ENCODE measurements at places on chromosomes 6 and 20.

DNA sequence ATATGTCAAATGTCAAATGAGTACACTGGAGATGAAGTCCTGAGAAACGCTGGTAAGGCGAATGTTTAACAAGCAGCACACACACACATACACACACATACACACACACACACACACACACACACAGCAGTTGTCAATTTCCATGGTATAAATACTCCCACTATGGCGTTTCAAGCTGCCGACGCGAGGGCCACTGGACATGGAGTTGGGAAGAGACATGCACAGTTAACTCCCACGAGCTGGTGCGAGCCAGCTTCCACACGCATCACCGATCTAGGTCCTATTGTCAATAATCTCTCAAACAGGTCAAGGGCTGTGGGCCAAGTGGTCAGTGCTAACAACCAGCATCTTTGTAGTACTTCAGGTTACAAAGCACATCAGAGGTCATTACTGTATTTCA is 58.9 kb downstream of the TRERF1 start:
- no peak for DNase-seq

- no peak for DNase-seq
Measured at GRCh38 chr20:11255455-11255854, 581.7 kb upstream of the JAG1 start.

DNA sequence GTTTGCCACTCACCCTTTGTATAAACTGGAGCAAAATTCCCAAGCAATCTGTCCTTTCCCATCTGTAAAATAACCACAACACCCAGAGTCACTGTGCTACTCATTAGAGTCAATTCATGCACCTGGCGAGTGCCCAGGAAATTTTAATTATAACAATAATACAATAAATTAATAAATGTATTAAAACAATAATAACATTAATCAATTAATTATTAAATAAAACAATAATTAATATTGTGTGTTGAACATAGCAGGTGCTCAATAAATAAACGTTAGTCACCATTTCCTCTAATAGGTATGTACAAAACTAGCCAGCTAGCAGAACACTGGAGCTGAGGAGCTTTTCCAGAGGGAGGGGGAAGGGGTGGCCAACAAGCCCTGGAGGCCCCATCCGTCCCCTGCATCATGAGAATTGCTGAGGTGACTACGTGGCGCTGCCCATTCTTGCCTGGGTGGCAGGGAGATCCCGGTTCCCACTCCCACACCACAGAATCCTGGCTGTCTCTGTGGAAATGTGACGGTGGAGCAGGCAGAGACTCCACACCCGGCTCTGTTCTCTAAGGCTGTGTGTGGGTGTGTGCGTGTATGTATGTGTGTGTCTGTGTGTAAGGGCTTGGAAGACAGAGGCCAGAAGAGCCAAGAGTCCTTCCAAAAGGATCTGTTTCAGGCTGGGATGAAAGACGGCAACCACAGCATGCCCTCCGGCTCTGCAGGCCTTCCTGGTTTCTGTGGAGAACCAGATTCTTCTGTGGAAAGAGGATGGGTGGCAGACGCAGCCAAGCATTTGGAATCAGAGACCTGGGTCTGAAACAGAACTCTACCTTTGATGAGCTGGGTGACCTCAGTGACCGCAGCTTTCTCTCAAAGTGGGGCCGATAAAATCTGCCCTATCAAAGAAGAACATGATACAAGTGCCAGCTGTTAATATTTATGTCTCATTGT is 18.8 kb upstream of the EZR start:
- no peak for DNase-seq

DNA sequence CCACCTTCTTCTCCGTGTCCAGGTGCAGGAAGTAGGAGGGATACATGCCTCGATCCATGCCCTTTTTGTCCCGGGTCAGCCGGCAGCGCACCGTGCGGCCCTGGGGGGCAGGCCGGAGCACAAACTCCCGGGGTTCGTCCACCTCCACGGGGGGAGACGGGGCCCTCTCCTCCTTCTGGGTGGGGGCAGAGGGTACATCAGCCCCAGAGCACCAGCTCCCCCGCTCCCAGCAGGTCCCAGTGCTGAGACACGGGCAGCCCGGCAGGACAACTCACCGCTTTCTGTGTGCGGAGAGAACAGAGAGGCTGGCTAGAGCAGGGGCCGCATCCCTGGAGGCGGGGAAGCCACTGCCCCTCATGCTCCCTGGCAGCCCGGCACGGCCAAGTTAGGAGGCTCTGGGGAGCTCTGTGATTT is 6.7 kb downstream of the TULP1 start:
- no peak for DNase-seq

- DNase-seq: no peak
Measured at GRCh38 chr20:35394271-35394670, 17.5 kb downstream of the UQCC1 start.

DNA sequence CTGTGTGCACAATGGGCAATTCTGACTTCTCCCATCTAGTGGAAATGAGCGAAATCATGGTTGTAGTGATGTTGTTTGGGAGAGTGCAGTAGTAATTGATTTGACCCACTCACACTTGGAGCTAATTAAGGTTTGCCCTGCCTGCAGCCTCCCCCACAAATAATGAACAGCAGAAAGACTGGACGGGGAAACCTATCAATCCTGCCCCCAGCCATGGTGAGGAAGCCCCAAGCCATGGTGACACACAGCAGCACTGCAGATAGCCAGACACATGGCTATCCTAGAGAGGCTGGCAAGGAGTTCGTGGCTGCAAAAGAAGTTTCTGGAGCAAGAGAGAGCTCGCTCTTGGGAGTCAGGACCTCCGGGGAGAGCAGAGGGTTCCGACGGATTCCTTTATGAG is 27.8 kb downstream of the SAYSD1 start:
- DNase-seq: no peak

DNA sequence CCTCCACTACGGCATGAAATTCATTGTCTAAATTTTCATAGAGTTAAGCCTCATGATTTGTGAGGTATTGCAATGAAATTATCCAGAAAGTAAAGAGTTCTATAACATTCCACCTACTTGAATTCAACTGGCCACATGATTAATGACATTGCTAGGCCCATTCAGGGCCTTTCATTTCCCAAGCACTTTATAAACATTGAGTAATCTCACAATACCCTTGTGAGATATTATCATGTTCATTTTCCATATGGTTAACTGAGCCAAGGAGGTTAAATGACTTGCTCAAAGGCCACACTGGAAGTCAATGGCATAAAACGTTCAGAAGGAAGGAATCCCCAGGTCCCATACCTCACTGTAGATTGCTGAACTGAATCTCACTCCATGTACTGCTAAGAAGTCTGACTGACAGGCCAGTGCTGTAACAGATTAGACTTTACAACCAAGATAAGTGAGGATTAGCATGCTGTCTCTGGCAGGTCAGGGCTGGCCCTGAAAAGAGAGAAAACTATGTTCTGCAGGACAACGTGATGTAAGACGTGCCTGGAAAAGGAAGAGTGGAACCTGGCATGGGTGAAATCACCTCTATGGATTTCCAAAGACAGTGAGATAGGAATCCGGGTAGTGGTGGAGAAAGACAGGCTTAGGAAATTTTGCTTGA is 75.9 kb upstream of the SPACA1 start:
- no peak for DNase-seq

DNA sequence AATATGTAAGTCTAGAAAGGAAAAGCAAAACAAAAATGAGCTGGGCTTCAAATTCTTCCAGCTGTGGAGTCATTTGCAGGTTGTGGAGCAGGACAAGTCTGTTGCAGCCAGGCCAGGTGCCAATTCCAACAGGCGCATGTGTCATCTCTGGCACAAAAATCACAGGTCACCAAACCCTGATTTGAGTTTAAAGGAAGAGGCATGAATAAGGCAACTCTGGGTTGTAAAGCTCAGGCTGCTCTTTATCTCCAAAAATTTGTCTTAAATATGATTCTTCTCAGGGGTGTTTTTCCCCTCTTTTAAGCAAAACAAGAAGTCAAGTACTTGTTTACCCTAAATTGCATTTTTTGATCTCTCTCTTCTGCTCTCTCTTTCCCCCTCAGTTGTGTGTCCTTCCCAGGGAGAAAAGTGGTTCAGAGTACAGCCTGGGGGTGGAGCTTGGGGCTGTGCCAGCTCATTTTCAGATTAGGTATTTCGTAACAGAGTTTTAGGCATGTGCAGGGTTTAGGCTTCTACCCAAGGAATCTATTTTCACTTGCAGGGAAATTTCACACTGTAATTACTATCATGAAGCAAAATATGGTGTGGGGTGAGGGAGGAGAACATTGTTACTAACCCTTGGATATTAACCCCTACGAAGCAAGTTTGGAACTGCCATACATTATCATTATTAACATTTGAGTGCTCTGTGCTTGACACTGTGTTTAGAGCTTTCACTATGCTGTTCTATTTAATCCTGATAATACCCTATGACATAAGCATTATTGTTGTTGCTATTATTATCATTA is 8.3 kb upstream of the NCOA3 start:
- DNase-seq: peak; percentile 83

DNA sequence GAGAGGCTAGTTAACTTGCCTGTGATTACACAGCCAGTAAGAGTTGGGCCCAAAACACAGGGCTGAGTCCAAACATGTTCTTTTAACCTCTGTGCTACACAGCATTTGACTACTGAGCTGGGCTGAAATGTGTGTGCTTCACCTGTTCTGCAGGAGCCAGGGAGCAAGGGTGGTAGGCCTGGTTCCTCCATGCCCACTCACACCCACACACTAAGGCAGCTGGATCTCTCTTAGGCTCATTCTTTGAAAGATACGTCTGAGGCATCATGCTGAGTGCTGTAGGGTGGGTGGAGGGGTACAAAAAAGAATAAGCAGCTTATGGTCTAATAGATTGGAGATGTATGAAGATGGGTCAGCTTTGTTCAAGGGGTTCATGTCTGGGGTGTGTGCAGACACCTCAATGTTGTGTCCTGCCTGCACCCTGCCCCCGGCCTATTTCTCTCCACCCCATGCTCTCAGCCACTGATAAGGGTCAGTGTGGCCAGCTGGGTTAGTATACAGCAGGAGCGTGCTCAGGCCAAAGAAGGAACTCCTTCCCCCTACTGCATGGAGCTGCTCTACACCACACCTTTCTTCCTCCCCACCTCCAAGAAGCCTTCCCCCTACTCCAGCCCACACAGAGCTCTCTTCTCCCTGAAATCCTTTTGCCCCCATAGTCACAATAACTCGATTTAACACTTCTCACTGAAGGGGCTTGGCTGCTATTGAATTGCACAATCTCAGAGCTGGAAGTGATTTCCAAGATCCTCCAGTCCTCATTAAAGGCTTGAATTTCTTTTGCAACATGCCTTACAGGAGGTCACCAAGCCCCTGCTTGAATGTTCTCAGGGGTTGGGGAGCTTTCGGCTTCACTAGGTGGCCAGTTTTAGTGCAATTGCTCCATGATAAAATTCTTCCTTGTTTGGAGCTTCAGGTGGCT is 3.4 kb downstream of the PPP2R5D start:
- no peak for DNase-seq

- DNase-seq: no peak
Measured at GRCh38 chr20:17935761-17936160, 32.8 kb downstream of the SNX5 start.

DNA sequence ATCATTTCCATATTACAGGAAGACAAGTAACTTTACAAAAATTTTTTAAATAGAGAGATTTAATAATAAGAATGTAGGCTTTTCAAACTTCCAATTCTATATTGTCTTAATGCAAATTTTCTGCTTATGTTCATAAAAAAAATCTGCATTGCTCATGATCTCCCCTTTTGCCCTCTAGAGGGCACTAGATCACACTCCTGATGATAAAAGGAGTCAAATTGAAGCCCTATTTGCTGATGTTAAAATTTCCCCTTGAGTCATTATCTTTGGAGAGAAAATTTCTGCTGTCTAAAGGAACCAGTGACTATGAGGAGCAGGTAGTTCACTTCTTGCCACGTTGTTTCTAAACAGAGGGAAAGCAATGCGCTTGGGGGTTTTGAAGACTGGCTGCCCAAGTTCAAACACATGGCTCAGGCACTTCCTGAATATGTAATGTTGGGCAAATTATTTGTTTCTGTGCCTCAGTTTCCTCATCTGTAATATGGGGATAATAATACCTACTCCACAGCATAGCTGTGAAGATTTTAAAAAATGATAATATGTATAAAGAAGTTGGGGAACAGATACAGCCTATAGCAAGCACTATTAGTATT is 874.2 kb downstream of the TFAP2A start:
- peak; percentile 33 for DNase-seq

- DNase-seq: no peak
Measured at GRCh38 chr6:33789550-33789895, 593 bp upstream of the LEMD2 start.

DNA sequence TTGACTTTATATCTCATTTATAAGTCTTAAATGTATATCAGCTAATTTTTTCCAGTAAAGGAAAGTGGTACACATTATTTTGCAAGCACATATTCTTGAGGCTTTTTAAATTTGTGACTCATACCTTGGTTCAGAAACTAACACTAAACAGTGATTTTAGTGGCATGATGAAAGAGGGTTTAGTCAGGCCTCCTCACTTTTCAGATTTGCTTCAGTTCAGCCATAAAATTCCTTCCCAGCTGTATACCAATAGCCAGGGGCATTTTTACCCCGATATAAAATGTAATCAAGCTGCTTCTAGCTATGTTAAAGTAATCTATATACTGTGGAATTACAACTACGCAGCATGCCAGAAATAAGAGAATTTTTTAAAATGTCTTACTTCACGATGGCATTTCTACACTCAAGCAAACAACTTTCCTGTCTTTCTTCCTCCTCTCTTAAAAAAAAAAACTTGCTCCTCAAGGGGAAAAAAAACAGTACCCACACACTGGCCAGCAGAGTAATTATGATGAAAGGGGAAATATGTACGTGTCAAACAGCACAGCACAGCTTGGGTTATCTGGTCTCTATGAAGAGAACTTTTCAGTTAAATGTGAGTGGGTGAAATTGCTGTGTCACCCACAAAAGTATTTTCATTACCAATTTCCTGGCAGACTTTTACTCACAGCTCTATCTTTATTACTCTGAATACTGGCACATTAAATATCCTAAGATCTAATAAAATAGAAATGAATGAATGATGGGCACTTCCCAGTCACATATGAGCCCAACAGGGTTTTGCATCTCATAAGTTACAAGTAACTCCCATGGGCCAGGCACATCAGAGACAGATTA is 244.8 kb upstream of the TENT5A start:
- peak; percentile 12 for DNase-seq

DNA sequence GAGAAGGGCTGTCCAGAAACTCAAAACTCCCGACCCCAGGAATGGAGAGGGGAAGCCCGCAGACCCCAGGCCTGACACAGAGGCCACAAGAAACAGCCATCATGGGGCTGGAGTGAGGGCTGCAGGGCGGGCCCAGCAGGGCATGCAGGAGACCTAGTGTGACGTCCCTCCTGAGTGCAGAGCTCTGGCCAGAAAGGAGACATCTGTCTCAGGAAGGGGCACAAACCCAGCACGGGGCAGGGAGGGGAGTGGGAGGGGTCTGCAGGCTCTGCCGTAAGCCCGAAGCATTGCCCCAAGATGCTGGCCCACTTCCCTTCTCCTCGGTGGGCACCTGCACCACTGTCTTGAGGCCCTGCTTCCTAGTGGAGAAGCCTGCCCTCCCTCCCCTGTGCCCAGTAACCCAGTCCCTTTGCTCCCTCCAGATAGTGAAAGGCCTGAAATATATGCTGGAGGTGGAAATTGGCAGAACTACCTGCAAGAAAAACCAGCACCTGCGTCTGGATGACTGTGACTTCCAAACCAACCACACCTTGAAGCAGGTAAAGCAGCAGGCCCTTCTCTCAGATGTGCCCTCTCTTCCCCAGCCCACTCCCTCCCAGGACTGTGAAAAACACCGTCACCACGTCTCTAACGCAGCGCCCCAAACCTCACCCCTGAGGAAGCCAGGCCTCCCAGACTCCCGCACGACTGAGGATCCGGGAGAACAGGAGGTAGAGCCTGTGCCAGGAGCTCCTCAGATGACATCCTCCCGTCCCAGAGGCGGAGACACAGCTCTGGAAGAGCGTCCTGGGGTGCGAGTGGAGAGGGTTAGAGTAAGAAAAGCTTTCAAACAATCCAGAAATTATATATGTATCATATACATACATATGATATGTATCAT is 9.7 kb downstream of the CST7 start:
- DNase-seq: no peak
